ENCODE measurements at places on chromosomes 7 and 10.
A peak's percentile ranks its signal among the peaks of the same experiment; 100 is the strongest.

GRCh38 chr7:867406-868188 lies 8.8 kb upstream of the GET4 start:
- peak; percentile 21 for DNase-seq

DNA sequence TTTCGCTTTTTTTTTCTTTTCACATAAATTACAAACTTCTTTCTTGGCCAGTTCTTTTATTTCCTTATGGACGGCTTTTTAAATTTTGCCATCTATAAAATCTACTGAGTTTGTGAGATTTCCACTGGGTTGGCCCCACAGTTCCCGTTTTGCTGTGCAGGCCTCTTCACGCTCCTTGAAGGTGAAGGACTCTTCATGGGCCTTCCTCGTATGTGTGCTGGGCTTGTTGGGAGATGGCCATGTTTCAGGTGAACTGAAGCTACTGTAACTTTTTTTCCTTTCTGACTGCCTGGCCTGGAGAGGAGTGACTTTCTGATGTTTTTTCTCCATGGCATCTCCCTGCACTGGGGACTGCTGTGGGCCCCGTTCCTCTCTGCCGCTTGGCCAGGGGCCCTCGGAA lies 262.4 kb downstream of the COBL start:
- DNase-seq, result no peak

- DNase-seq, result no peak
Measured at GRCh38 chr7:32069116-32069650, 1.0 kb downstream of the PDE1C start.

GRCh38 chr10:104334965-104335650 lies 3.2 kb downstream of the ITPRIP start:
- DNase-seq, result no peak

DNA sequence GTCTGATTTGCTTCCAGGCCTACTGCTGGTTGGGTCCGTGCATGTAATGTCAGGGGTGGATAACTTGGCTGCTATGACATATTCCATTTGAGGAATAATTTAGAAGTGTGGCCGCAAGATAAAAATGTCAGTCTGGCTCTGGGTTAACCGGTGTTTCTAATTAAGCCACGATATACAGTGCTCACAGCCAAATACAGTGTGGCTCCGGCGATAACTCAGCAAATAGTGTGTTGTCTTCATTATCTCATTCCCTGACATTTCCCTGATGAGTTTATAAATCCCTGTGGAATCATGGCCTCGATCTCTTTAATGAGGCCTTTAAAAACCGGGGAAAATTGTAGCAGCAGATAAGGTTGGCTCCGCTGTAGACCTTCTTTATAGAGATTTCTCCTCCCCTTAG lies 1125.0 kb downstream of the TYW1 start:
- no peak for DNase-seq

DNA sequence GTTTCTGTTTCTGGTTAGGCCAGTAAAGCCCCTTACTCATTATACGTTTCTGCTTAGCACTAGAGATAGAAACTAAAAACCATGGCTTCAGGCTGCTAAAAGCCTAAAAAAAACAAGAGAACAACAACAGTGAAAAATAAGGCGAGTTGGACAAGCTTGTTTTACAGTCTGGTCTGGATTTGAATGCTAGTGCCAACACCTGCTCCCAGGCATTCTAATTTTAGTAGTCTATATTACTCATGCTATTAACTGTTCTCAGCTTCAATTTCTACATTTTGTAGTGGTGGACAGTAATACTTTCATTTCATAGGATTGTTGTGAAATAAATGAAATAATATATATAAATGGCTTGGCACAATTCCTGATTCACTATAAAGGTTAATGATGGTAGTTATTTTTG lies 108.5 kb downstream of the HBP1 start:
- no peak for DNase-seq

DNA sequence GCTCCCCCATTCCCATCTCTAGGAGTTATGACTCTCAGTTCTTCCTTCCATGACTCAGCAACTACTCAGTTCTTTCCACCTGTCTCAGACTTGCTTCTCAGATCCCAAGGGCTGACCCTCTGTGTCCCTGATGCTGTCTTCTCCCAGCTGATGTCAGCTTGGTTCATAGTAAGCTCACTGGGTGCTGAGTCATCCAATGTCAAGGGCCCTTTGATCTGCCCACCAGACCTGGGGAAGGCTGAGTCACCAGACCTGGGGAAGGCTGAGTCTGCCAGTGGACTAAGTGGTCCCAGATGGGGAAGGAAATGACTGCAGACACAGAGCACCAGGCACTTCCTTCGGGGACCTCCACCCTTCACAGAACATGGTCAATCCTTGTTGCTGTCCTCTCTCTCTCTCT lies 76.1 kb upstream of the ZEB1 start:
- DNase-seq, result peak; percentile 98

DNA sequence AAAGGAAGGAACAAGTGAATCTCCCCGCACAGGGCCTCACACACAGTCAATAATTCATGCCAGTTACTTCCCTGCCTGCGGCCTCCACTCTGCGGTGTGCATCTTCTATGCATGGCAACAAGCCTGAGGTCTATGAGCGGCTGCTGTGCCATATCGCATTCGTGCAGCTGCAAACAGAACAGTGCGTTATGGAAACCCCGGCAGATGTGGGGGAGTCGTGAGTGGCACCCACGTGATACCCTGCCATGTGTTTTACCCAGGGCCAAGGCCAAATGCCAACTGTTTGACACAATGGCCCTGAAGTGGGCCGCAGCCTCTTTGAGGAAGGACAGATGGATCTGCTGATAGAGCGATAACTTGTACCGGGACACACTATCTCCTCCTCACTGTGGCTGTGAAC lies 13.4 kb downstream of the TNS3 start:
- no peak for DNase-seq

DNA sequence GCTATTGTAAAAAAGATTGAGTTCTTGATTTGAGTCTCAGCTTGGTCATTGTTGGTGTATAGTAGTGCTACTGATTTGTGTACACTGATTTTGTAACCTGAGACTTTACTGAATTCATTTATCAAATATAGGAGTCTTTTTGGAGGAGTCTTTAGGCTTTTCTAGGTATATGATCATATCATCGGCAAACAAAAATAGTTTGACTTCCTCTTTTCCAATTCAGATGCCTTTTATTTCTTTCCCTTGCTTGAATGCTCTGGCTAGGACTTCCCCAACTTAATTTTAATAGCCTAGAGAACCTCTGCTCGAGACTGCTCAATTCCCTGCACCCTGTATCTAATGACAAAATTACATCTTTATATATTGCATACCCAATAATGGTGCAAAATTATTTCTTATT lies 154.4 kb downstream of the CCDC7 start:
- no peak for DNase-seq
